ENCODE measurements at places on chromosomes 3 and 15. TPM values are rescaled to one million over a fixed set of nuclear protein-coding genes. Genes with fewer than 3 reads are reported as not detected.

The DOCK3 gene
- 2.0 TPM for polyA plus RNA-seq

DNA sequence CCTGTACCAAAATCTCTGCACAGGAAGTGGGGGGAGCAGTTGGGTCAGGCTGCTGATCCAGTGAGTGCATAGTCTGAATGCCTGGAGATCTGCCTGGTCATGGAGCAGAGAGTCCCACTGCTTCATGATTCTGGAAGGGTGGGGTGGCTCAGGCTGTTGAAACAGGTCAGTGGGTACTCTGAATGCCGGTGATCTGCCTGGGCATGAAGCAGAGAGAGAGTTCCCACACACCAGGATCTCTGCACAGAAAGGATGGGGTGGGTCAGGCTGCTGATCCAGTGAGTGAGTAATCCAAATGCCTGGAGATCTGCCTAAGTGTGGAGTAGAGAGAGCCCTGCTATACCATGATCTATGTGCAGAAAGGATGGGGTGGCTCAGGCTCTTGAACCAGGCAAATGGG lies 16.1 kb upstream of the GCSAM start:
- DNase-seq, result no peak

- DNase-seq, result no peak
Observed at GRCh38 chr15:22948056-22948455, 32.1 kb downstream of the CYFIP1 start.

GRCh38 chr3:13951184-13951583 lies 71.3 kb upstream of the WNT7A start:
- no peak for DNase-seq

GRCh38 chr3:132038198-132038825 lies 3.5 kb upstream of the CPNE4 start:
- no peak for DNase-seq

DNA sequence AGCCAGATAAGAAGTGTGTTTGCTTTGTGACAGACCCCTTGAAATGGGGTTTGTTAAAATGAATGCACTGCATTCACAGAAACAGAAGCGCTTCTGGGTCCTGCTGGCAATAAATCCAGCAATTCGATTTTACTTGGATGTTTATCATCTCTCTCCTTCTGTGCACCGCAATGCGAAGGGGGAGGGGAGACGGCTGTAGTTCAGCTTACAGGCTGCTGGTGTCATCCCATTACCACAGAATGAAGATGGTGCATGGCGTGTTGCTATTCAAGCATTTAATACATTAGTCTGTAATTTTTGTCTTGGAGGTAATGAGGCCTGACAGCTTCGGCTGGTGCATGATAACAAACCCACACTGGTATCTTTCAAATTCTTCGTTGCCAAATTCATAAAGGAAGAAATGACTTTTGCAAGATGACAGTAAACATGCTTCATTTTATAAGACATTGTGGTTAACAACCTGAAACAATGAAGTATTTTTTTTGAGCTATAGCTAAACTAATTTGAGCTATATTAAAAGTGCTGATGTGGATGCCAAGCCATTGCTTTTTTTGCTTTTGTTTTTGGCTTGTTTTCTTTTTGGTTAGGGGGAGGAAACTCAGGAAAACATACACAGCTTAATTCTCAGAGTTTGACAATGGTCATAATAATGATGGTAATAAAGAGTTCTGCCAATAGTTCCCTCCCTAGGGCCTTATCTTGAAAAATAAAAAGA lies 418.3 kb downstream of the OTOL1 start:
- DNase-seq, result peak; percentile 22

DNA sequence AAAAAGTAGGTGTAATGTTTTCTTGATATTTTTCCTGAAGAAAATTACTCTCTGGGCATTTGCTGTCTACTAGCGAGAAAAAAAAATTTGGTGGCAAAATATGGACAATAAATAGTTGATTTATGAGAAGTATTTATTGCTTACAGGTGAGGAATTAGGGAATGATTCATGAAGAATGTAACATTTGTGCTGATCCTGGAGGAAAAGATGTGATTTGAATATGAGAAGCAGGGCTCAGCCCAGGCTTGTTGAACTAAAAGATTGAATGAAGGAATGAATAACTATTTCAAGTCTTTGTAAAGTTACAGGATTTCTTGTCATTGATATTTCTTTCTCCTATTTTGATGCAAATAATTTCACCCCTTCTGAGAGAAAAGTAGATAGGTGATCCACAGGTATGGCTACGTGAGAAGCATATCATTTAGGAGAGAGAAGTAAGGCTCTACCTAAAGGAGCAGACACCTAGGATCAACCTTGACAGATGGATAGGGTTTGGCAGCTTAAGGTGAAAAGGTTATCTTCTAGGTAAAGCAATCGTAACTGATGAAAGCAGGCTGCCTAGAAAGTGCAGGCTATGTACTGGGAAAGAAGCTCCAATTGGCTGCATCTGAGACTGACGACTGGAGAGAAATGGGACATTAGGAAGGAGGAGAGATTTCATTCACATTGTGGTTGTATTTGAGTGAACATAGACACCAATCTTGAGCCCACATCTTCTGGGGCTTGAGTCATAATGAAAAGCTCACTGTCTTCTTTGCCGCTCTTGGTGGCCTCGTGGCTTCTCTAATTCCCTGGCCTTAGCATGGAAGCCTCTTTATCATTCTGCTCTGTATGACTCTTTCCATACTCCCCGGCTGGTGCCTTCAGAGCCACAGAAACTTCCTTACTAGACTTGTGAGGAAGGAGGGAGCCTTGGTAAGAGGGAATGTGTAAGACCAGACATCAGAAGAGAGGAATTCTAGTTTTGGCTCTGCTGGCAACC lies 106.5 kb downstream of the P3H2 start:
- no peak for DNase-seq

GRCh38 chr3:132545471-132545870 lies 51.6 kb upstream of the ACKR4 start:
- no peak for DNase-seq

All from heart left ventricle (tissue), 16 donors.